NCI-H1105 (cell line): ENCODE measurements at places on chromosomes 1 and 21.

- no peak for DNase-seq
These were observed 117.3 kb downstream of the KAZN start for GRCh38 chr1:14715802-14716201.

- DNase-seq, result no peak
These were observed 9.8 kb upstream of the ALPL start for GRCh38 chr1:21499283-21499950.

- no peak for DNase-seq
These were observed 27.6 kb downstream of the SKI start for GRCh38 chr1:2255420-2256369.

DNA sequence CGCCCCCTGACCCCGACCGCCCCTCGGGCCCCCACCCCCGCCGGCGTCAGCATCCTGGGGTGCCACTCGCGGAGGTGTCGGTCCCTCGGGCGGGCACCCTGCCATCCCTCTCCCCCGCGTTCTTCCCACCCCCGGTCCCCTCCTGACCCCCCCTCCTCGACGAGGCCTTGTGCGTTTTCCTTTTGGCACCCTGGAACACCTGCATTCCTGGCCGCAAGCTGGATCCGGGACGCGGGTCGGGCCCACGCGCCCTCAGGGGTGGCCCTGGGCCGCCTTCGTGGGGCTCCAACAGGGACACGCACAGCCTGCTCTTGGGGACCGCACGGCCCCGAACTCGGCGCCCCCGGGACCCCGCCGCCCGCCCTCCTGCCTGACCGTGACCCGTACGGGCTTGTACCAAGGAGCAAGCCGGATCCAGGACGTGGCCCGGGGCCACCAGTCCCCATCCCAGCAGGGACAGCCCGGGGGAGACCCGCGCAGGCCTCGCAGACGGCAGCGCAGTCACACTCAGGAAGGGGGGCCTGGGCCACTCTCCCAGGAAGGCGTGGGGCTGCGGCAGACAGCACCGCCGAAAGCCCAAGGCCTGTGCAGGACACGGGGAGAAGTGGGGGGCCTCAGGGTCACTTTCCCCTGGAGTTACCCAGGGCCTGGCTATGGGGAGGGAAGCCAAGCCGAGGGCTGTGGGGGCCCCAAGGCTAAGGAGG lies 579 bp upstream of the SLC19A1 start:
- DNase-seq, result no peak

DNA sequence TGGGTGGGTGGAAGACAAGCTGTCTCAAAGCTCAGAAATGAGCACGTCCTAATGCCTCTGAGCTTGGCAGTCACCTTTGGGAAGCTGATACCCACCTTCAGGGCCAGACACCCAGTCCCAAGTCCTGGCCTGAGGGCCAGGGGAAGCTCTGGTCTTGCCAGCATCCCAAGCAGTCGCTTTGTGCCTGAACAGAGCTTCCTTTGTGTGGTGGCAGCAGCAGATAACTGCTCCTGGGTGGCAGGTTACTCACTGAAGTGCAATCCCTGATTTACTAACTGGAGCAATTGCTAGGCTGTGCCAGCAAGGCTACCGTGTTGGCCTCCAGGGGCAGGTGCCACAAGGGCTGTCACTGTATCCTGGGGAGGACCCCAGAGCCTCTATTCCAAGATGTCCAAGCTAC lies 40.4 kb upstream of the GRHL3 start:
- DNase-seq, result no peak

DNA sequence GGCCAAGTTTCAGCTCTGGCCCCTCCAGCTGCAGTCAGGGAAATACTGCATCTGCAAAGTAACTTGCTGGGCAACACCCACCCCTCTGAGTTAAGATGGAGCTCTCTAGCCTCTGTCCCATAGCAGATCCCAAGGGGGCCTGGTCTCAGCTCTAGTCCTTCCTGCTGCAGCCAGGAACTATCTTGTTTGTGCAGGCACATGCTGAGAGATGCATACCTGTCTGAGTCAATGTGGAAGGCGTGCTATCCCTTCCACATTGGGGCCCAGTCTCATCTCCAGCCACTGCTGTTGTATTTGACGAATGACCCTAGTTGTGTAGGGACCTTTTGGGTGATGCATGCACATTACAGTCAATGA lies 76.4 kb downstream of the CTH start:
- no peak for DNase-seq

DNA sequence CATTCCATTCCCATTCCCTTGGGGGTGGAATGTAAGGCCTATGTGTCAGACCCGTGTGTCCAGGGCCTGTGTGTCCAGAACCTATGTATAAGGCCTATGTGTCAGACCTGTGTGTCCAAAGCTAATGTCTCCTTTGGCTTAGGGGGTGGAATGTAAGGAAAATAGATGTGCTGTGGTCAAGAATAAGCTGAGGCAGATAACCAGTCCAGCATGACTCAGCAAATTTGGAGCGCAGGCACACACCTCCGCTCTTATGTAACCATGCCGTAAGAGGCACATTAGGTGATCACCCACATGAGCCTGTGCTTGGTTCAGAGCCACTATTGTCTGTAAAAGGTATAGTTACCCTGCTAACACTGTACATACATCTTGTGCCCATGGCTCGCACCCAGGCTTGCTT lies 150.8 kb upstream of the SGIP1 start:
- DNase-seq, result no peak

- DNase-seq, result peak; percentile 21
These were observed 755 bp downstream of the SCMH1 start for GRCh38 chr1:41241354-41241748.

- no peak for DNase-seq
These were observed 8.3 kb upstream of the EPS8L3 start for GRCh38 chr1:109771712-109772657.

GRCh38 chr1:29504709-29505410 lies 268.5 kb downstream of the PTPRU start:
- DNase-seq, result no peak

GRCh38 chr1:113194846-113195830 lies 122.1 kb downstream of the LRIG2 start:
- no peak for DNase-seq

DNA sequence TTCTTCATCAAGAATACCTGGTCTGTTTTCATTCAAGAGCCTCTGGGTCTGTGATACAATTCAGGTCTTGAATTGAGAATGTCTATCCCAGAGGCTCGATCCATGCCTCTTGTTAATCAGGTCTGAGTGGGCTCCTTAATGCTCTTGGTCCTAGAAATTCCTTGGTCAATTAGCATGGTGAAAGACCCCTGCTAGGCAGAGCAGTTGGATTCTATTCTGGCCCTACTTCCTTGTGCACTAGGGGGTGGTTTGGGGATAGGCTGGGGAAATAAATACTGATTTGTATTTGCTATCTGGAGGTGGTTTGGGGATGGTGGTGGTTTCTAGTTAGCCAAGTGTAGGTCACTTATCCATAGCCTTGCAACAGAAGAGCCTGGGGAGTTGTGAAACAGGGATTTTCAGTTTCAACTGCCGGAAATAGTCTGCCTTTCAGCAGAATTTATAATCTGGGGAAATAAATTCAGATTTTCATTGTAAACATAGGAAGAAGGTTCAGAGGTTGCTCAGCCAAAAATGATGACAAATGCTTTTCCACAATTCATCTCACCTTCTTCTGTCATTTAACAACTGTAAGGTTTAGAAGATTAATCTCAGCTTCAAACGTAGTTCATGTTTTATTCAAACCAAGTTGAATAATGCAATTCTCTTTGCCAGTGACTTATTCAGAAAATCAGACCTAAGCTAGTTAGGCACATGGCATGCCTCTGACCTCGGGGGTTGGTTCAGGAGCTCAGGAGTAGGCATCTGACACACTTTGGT lies 22.2 kb upstream of the SCAF4 start:
- DNase-seq, result no peak

GRCh38 chr1:191290441-191290840 lies 812.8 kb upstream of the BRINP3 start:
- no peak for DNase-seq

- no peak for DNase-seq
These were observed 22.0 kb downstream of the CC2D1B start for GRCh38 chr1:52343979-52344378.

DNA sequence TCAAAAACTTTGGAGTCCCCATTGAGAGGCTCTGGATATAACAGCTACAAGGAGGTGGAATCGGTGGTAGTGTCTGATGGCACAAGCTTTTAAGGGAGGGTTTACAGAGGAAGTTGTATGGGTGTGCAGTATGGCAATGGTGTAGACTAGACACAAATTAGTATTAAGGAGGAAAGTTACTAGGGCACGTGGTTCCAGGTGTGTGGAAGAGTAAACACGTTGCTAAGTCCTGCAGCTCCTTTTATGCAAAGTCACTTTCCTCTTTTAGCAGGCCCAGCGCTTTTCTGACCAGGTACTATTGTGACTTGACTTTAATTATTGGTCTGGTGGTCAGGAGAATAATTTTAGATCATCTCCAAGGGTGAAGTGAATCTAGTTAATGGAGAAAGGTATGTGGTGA lies 287.5 kb upstream of the B3GALT2 start:
- DNase-seq, result no peak

DNA sequence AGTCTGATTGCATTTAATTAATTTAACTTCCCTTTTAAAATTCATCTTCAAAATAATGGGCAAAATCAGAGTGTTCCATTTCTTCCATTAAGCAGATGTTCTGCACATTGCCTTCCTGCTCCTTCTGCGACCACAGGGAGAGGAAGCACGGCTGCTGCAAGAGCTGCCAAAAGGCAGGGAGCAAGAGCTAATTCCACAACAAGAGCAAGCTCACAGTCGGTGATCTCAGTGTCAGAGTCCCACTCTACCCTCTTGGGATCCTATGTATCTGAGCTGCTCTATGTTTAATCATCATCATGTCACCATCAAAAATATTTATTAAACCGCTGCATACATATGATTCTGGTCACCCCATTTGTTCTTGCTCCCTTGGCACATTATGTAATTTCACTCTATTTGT lies 255.3 kb upstream of the CAMK1G start:
- DNase-seq, result no peak

- DNase-seq, result no peak
These were observed 190.9 kb downstream of the GIPC2 start for GRCh38 chr1:78236716-78237115.

GRCh38 chr1:24252185-24252780 lies 65.2 kb upstream of the IFNLR1 start:
- DNase-seq, result no peak

DNA sequence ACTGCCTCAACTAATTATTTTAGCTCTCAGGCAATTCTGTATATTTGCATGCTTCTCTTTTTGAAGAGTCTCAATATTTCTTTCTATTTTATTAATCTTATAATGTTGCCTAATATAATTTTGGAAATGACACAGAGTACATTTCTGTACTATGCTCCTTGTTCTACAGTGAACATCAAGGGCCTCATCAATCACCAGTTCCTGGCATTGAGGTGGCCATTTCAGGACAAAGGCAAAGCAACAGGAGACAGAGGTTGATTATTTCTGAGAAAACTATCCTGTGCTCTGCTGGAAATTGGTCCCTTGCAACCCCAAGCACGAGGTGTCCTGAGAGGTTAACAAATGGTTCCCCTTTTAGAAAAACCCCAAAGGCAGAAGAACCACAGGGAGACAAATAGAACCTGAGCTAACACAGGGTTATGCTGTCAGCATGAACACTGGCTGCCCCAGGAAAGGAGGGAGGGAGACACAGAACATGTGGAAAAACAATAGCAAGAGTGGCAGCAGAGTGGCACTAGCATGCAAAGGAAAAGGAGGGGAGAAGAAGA lies 63.9 kb upstream of the VAV3 start:
- no peak for DNase-seq

- DNase-seq, result no peak
These were observed 3.1 kb downstream of the PTGFRN start for GRCh38 chr1:116912846-116913245.

DNA sequence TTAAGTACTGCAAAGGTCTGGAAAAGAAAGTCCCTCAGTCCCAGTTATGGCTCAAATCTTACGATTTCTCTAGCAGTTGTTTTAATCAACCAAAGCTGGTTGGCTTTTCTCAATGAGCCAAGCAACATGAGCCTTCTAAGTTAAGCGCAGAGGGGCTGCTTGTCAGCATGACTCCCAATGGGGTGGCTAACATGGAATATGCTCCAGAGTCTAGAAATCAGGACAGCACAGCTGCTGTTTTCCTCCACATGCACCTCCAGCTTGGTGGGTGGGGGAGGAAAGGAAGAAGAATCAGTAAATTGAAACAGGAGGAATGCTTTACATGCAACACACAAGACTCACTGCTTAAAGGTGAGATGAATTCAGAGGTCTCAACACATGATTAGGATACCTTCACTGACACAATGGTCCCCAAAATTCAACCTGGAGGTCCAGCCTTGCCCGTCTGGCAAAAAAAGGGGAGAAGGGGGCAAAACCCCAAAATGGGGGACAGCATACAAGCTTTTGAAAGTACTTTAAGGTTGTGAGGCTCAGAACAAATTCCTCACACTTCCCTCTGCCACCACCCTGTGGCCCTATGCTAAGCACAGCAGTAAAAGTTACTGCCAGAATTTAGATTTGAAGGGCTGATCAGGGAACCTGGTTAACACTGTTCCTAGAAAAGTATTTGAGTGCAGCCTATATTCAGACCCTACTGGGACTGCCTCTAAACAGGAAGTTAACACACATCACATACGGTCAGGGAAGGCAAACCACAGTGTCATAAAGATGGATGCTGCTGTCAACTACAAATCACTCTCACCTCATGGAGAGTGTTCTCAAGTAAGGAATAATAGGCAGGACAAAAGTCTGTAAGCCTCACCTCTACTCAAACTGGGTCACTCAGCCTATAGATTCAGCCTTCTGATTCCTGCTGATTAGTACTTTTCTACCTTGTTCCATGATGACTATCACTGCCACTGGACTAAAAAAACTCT lies 2.6 kb downstream of the GATAD2B start:
- no peak for DNase-seq

DNA sequence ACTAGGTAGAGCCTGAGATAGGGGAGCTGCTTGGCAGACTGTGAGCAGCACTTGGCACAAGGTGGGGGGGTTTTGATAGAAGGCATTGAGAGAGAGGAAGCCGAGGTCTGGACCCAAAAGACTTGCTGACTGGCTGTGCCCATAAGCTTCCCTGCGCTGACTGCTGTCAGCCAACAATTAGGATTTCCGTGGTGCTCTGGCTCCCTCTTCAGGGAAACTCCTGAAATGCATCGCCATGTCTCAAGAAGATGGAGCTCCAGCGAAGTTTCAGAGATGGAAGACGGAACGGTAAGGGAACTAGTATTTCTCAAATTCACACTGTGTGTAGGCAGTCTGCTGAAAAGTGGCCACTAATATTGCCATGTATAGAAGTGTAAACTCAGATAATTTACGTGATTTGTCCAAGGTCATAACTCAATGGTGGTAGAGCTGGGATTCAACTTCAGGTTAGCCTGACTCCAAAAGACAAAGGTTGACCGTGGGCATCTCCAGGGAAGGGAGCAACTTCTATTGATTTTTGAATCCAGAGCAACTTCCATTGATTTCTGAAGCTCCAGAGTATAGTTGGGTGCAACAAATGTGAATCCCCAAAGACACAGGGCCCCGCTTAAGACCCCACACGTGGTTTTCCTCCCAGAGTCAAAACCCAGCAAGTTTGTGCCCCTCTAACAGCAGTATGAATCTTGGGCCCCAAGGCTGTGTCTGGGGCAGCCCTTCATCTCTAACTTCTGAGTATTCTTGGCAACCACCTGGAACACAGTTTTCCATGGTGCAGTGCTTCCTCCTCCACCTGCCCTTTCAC lies 44.5 kb upstream of the CRNN start:
- peak; percentile 56 for DNase-seq

- DNase-seq, result no peak
These were observed 166.1 kb downstream of the HIVEP3 start for GRCh38 chr1:41752514-41753170.
